ENCODE measurements at places on chromosomes 4 and X.

GRCh38 chr4:20809812-20810211 is 109.6 kb downstream of the PACRGL start:
- DNase-seq = no peak

DNA sequence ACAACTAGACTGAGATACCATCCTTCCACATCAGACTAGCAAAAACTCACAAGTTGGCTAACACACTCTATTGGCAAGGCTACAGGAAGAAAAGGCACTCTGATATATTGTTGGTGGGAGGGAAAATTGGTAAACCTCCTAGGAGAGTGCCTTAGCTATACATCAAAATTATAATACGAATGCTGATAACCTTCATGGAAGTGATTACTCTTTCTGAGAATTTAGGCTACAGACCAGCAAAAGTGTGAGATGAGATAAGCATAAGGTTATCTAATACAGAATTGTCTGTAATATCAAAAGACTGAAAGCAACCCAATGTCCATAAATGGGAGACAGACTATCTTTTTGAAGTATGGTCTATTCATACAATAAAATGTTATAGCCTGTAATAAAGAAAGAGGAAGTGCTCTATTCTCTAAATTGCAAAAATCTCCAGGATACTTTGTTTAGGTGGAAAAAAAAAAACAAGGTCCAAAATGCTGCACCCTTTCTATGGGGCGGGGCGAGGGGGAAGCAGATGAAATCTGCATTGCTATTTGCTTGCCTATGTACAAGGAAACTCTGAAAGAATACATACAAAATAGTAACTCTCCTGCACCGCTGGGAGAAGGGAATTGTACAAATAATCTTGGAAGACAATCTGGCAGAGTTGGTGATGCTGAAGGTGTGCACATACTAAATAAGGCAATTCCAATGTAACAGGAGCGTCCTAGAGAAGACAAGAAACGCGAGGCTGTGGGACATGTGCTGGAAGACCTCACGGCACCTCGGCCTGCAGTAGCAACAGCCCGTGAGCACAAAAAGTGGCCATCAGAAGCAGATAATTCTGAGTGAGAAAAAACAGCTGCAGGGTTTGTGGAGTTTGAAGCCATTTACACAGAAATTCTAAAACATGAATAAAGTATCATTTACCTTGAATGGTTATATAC is 109.7 kb downstream of the AFAP1 start:
- DNase-seq = no peak

DNA sequence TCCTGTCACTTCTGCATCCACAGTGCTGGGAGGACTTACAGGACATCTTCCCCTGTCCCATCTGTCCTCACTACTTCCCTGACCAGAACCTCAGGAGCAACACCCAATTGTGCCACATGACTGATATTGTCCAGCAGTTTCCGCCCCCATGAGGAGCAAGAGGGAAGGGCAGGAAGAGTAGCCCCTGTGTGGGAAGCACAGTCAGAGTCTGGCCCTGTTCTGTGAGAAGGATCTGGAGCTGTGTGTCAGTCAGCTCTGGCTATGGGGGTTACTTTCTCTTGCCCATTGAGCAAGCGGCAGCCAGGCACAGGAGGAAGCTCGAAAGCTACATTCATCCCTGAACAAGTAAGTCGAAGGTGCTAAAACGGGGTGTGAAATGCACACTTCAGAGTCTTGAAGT is 14.8 kb upstream of the TRIM60 start:
- no peak for DNase-seq

GRCh38 chr4:101643186-101643837 is 147.2 kb upstream of the BANK1 start:
- no peak for DNase-seq

DNA sequence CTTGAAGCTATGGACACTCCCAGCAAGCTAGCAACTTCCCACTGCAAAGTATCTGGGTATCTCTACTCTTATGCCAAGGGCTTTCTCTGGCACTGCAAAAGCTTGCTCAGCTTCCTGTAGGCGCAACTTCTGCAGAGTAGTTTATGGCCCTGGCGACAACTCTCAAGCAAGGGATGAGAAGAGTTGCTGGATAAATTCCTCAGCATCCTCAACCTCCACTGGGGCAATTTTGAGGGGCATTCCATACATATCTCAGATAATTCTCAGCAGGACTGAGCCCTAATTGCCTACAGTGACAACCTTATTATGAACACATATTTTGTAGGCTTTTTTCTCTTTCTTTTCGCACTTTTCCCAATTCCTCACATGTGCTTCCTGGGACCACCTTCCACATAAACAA is 31.2 kb upstream of the TAB3 start:
- no peak for DNase-seq
